Hippocampal formation (tissue), 2 donors: ENCODE measurements at places on chromosomes 2 and 18.

DNA sequence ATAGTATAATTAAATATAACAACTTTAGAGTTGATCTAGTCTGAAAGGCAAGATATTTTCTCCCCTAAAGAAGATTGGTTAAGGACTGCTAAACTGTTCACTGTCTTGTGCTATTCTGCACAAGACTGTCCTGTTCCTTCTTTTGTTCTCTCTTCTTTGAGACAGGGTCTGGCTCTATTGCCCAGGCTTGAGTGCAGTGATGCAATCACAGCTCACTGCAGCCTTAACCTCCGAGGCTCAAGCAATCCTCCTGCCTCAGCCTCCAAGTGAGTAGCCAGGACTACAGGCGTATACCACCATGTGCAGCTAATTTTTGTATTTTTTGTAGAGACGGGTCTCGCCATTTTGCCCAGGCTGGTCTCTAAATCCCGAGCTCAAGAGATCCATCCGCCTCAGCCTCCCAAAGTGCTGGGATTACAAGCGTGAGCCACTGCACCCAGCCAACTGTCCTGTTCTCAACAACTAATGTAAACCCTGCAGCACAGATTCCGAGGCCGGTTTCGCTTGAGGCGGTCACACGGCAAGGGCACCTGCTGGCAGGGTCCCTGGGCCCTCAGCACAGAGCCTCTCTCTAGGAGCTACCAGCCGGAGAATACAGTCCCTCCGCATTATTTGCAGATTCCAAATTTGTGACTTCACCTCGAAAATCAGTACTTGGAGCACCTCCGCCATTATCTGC, 16.4 kb downstream of the PXDN start:
- DNase-seq, result no peak

DNA sequence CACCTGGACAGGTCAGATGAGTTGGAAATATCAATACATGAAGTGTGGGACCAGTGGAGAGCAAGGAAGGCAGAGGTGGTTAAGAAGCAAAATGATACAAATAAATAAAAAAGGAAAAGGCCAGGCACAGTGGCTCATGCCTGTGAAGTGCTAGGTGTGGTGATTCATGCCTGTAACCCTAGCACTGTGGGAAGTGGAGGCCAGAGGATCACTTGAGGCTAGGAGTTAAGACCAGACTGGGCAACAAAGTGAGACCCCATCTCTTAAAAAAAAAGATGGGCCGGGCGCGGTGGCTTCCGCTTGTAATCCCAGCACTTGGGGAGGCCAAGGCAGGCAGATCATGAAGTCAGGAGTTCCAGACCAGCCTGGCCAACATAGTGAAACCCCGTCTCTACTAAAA, 2.9 kb downstream of the STON1 start:
- no peak for DNase-seq

- DNase-seq, result no peak
These were observed 150.0 kb downstream of the NEDD4L start for GRCh38 chr18:58194028-58194427.

- DNase-seq, result no peak
These were observed 44.4 kb downstream of the TRIB2 start for GRCh38 chr2:12761104-12761503.
